ENCODE measurements at places on chromosomes 7 and 10. TPM values are rescaled to one million over a fixed set of nuclear protein-coding genes. Genes with fewer than 3 reads are reported as not detected.

DNA sequence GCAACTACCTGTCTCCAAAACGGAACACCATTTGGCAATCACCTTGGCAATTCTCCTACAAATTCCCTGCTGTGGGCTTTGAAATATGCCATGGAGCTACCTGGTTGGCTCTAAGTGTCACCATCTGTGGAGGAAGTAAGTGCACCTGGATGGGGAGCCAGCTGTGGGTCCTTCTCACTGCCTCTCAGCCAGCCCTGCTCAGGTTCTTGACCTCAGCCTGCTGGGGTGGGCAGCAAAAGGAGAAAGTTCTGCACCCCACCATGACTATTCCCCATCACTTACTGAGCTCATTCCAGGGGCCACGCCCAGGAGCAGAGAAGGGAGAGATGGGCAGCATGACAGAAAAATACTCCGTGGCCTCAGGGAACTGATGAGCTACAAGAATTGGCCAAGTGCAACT is 158.7 kb downstream of the TNS3 start:
- ATAC-seq, result no peak

DNA sequence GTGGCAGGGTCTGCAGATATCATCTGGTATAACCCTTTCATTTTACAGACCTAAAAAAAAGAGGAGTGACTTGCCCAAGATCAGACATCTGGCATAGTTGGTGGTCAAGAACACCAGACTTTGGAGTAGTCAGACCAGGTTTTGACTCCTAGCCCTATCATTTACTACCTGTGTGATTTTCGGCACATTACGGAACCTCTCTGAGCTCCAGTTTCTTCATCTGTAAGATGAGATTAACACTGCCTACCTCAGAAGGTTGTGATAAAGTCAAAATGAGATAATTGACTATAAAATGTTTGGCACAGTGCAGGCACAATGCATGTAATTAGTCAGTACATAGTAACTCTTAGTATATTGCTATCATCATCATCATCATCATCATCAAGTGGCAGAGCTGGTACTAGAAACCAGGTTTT is 1.2 kb downstream of the STRIP2 start:
- ATAC-seq, result no peak

Gene OR6B1
- total RNA-seq, result not detected

Gene LRRTM3
- total RNA-seq, result 0.35 TPM

Measured in gastroesophageal sphincter (tissue), 4 donors.